ENCODE measurements at places on chromosomes 2 and 18. TPM values are rescaled to one million over a fixed set of nuclear protein-coding genes. Genes with fewer than 3 reads are reported as not detected.

Gene SCG2
- 0.42 TPM for total RNA-seq

Gene HMSD
- not detected for total RNA-seq

DNA sequence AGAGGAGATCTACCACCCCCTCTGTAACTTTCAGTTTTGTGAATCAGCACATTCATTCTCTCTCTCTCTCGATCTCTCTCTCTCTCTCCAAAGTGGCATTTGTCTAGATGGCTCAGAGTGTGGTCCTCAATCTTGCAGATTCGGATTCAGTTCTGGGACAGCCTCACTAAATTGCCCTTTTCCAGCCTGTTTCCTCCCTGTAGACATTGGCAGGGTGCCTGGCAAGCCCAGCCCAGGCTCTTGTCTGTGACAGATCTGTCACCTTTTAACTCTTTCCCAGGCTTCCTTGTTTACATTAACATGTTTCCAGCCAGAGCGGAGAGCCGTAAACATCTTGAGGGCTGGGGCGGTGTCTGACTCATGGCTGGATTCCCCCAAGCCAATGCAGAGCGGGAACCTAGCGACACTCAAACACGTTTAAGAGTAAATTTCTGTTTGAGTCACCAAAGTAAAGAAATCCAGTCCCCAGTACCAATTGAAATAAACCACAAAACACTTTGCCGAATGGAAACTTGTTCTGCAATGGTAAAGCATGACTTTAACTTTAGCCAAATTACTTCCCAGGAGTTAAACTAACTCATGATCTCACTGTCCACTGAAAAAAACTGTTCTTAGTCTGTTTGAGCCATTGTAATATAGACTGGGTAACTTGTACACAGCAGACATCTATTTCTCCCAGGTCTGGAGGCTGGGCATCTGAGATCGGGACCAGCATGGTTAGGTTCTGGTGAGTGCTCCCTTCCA lies 6.6 kb upstream of the CYP27C1 start:
- no peak for DNase-seq

DNA sequence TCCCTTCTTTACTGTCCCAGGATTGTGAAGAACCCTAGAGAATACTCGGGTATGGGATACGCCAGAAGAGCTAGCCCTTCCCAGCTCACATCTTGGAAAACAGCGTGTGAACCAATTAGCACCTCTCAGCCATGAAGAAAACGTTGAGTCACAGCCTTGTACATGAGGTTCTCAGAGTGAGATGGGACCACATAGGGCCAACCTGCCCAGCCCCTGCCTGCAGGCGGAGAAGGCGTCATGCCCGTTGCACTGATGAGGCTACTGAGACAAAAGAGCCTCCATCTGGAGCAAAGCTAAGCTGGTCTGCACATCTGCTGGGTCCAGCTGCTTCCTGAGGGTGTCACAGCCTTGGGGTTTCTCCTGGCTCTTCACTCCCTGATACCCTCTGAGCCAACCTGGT lies 92.2 kb downstream of the LBH start:
- no peak for DNase-seq

- peak; percentile 43 for DNase-seq
These were observed 11.2 kb upstream of the SCYGR5 start for GRCh38 chr2:227655454-227655853.

GRCh38 chr18:9058406-9058805 lies 44.1 kb upstream of the NDUFV2 start:
- DNase-seq, result no peak

DNA sequence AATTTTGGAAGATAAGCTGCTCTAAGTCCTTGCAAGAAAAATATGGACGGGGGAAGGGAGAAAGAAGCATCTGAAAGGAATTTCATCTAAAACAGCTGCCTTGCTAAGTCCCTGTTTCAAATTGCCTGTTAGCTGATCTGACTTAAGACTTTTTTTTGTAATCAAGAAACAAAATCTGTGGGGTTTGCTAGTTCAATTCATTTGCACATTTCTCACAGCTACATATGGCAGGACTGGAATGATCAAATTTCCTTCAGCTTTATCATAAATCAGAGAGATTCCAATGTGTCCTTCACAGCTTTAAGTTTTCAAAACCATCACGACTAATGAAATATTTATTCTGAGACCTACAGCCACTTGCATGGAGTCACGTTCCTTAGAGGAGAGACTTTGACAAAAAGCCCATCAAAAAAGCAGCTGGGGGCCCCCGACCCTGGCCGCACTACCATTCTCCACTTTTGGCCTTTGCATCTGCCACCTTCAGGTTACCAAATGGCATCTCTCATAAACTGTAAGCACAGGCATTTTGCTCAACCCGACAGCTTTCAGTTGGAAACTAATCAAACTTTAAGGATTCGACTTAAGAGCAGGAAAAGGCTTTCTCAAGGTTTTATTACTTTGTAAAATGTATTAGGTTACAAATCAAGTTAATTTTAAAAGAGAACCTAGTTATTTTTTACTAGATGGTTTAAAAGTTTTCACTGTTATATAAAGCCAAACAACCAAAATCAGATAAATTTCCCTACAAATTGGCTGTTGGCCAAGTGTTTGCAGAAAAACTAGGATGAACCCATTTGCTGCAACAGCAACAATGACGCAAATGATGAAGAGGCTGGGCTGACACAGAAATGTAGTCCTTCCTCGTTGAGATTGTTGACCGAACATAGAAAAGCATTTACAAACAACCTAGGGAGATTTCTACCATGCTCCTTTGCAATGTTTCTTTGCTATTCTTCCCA lies 100.4 kb upstream of the RND3 start:
- no peak for DNase-seq

- DNase-seq, result no peak
These were observed 7.2 kb downstream of the SLC30A3 start for GRCh38 chr2:27255660-27256059.
